Activated T-cell treated with anti-CD3 and anti-CD28 coated beads, Interleukin-2, amount 50 U/mL, for 72 hours (primary cell): ENCODE measurements at places on chromosomes 16 and 17. TPM values are rescaled to one million over a fixed set of nuclear protein-coding genes. Genes with fewer than 3 reads are reported as not detected.

DNA sequence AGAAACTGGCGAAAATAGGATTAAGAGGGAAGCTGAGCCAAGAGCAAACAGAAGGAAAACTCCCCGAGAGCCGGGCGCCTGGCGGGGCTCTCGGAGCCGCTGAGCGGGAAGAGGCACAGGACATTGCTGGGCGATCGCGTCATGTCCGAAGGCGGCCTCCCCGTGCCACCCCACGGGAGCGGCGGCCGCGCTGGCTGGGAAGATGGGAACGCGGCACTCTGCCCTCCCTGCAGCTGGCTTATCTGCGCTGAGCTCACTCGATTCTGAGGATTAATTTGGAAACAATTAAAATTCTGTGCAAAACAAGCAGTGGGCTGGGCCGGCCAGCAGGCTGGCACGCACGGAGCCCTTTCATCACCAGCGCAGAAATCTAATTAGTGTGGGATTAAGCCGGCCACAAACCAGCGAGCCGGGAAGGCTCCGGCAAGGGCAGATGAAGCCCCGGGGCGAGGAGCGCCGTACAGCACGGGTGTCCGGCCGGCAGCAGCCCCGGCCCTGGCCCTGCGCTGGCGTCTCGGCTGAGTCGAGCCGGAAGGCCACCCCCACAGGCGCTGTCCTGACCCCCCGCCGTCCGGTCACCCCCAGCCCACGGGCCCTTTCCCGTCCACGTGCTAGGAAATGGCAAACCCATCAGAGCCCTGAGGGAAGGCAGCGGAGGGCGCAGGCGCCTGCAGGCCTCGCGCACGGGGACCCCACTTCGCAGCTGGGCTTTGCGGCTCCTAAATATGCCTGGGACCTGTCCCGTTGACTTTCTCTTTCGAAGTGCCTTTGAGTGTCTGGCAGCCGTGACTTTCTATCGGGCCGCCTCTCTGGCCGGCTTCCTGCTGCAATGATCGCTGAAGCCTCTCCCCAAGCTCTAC is 37.9 kb downstream of the SOX8 start:
- H3K27me3 ChIP-seq: no peaks in the 10 kb centered on the region
- DNase-seq: no peak
- H3K27ac ChIP-seq: no peak overlapping the region
- H3K4me3 ChIP-seq: no peak overlapping the region
- H3K4me1 ChIP-seq: no peaks in the 10 kb centered on the region

DNA sequence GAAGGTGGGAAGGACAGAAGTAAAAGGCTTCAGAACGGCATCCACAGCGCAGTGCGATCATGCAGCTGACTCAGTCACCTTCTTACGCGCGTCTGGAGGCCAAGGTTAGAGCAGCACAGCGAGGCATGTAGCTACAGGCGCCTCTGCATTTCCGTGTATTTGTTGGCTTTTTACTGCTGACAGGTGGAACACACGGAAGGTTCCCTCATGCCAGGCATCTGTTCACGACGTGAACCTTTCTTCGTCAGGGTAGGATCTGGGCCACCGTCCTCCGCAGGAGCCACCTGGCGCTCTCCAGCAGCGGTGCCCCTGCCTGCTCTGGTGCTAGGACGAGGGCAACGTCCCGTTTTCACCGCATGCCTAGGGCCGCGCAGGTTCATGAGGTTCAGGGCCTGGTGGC is 15.3 kb downstream of the TMEM204 start:
- peaks cover 32% of the 10 kb centered on the region for H3K4me1 ChIP-seq
- H3K27me3 ChIP-seq: no peaks in the 10 kb centered on the region
- no peak overlapping the region for H3K4me3 ChIP-seq
- H3K27ac ChIP-seq: no peak overlapping the region
- peaks cover 1% of the 10 kb centered on the region for H3K36me3 ChIP-seq

GRCh38 chr16:3045758-3046640 is at the start of gene MMP25:
TSS of gene MMP25 (plus strand) at chr16:3046561. CDS start at chr16:3046918, 357 bp downstream.
- DNase-seq: peak; percentile 47
- peak within 1 kb of the TSS; percentile 82 for H3K4me3 ChIP-seq
- peaks cover 46% of the 10 kb centered on the region for H3K27me3 ChIP-seq
- H3K27ac ChIP-seq: no peak within 1 kb of the TSS
- H3K4me1 ChIP-seq: peaks cover 29% of the 10 kb centered on the region

GRCh38 chr17:27756467-27757371 is 43.6 kb downstream of the NOS2 start:
- peaks cover 6% of the 10 kb centered on the region for H3K27me3 ChIP-seq
- DNase-seq: peak; percentile 60
- no peaks in the 10 kb centered on the region for H3K4me1 ChIP-seq

- H3K27ac ChIP-seq: no peak overlapping the region
- H3K36me3 ChIP-seq: no peaks in the 10 kb centered on the region
- no peaks in the 10 kb centered on the region for H3K4me1 ChIP-seq
- H3K27me3 ChIP-seq: peaks cover 37% of the 10 kb centered on the region
These were observed 19.7 kb downstream of the WFDC1 start for GRCh38 chr16:84314373-84314772.

- H3K27ac ChIP-seq: peak overlapping the region; percentile 88
- H3K4me3 ChIP-seq: peak overlapping the region; percentile 96
- DNase-seq: peak; percentile 40
- peaks cover 21% of the 10 kb centered on the region for H3K36me3 ChIP-seq
These were observed 957 bp downstream of the OXLD1 start for GRCh38 chr17:81665205-81666091.

GRCh38 chr17:77832180-77832560 is 126.3 kb upstream of the TNRC6C start:
- no peak for DNase-seq
- peaks cover 8% of the 10 kb centered on the region for H3K27me3 ChIP-seq
- H3K4me3 ChIP-seq: no peak overlapping the region
- H3K27ac ChIP-seq: no peak overlapping the region

DNA sequence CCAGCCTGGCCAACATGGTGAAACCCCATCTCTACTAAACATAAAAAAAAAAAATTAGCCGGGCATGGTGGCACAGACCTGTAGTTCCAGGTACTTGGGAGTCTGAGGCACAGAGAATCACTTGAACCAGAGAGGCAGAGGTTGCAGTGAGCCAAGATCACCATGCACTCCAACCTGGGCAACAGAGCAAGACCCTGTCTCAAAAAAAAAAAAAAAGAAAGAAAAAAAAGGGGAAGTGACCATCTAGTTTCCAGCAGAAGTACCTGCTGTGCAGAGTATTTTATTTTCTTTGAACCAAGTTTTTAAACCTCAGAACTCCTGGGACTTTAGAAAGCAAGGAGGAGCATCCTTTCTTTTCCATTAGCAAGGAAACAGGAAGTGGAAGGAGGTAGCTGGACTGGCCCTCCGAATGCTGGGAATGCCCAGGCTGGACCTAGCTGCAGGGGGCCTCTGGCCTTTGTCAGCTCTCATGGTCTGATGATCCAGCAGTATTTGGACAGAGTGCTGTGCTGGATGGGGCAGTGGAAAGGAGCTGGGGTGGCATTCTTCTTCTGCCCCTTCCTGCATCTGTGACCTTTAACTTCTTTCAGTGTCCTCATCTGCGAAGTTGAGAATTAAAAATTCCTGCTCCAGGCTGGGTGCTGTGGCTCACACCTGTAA is 6.6 kb downstream of the GID4 start:
- H3K27ac ChIP-seq: no peak overlapping the region
- H3K4me1 ChIP-seq: peaks cover 22% of the 10 kb centered on the region
- DNase-seq: no peak
- H3K27me3 ChIP-seq: no peaks in the 10 kb centered on the region
- H3K4me3 ChIP-seq: no peak overlapping the region
- no peaks in the 10 kb centered on the region for H3K36me3 ChIP-seq

- H3K36me3 ChIP-seq: peaks cover 38% of the 10 kb centered on the region
- H3K4me1 ChIP-seq: peaks cover 63% of the 10 kb centered on the region
- peak; percentile 75 for DNase-seq
- H3K27me3 ChIP-seq: no peaks in the 10 kb centered on the region
- peak overlapping the region; percentile 78 for H3K27ac ChIP-seq
These were observed 329 bp downstream of the KPNB1 start for GRCh38 chr17:47649972-47650524.

DNA sequence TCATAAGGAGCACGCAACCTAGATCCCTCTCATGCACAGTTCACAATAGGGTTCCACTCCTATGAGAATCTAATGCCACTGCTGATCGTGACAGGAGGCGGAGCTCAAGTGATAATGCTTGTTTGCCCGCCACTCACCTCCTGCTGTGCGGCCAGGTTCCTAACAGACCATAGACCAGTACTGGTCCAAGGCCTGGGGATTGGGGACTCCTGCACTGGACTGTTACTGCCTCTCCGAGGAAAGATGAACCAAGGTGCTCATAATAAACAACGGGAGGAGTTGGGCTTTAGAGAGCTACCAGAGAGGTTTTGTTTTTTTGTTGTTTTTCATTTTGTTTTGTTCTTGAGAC is 58.2 kb downstream of the TK2 start:
- no peaks in the 10 kb centered on the region for H3K4me1 ChIP-seq
- no peak overlapping the region for H3K27ac ChIP-seq
- H3K27me3 ChIP-seq: no peaks in the 10 kb centered on the region
- no peak for DNase-seq

- no peak overlapping the region for H3K4me3 ChIP-seq
- no peak for DNase-seq
- no peaks in the 10 kb centered on the region for H3K27me3 ChIP-seq
- H3K27ac ChIP-seq: no peak overlapping the region
These were observed 22.1 kb upstream of the C16orf74 start for GRCh38 chr16:85773044-85773443.

DNA sequence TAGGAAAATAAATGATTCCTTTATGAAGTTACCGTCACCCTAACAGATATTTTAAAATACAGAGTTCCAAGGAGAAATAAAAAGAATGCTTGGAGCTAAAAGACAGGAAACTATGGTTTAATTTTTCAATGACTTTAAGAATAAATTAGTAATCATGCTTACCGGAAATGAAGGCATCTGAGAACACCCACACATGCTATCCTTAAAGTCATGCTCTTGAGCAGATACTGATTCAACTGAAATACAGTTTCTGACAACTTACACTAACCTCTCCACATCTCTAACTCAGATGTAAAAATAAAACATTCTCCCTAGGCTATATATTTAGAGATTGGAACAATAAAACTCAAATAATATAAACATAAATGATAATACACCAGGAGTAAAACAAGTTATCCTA is 7.8 kb downstream of the PSMD12 start:
- H3K4me1 ChIP-seq: peaks cover 69% of the 10 kb centered on the region
- DNase-seq: no peak
- peaks cover 11% of the 10 kb centered on the region for H3K36me3 ChIP-seq
- H3K4me3 ChIP-seq: peak overlapping the region; percentile 72
- no peaks in the 10 kb centered on the region for H3K27me3 ChIP-seq
- peak overlapping the region; percentile 96 for H3K27ac ChIP-seq

DNA sequence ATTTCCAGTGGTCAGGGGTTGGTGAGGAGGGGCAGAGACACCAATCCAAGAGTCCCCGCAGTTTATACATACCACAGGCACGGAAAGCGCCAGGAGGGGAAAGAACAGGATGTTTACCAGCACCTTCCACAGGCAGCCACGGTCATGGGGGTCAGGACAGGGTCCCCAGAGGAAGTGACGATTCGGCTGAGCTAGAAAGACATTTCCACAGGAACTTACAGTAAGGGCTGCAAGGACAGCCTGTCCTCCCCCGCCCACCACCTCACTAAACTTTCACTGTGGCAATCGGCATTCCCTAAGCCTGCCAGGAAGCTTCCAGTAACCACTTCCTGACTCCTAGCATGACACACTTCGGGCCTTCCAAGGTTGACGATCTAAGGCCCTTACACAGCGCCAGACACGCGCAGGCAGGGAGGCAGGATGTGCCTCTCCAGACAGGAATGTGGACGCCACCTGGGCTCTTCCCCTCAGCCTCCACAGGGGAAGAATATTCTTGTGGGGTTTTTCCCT is 1.2 kb upstream of the MT2A start:
- no peaks in the 10 kb centered on the region for H3K27me3 ChIP-seq
- H3K4me1 ChIP-seq: peaks cover 59% of the 10 kb centered on the region
- peak overlapping the region; percentile 99 for H3K4me3 ChIP-seq
- peak overlapping the region; percentile 43 for H3K27ac ChIP-seq
- peaks cover 2% of the 10 kb centered on the region for H3K36me3 ChIP-seq

PLEKHH3 gene
- total RNA-seq: 1.9 TPM

SEZ6 gene
- total RNA-seq: not detected

SYCE1L gene
- total RNA-seq: 2.9 TPM

GPR179 gene
- 0.09 TPM for total RNA-seq

NUP88 gene
- 97.4 TPM for total RNA-seq

C16orf92 gene
- total RNA-seq: not detected

IST1 gene
- total RNA-seq: 190 TPM

SBK1 gene
- total RNA-seq: 6.2 TPM

RCVRN gene
- total RNA-seq: not detected

NPIPB9 gene
- 4.1 TPM for total RNA-seq

TPPP3 gene
- not detected for total RNA-seq

AMFR gene
- total RNA-seq: 75.0 TPM

CACNG5 gene
- total RNA-seq: not detected

TERB1 gene
- 0.14 TPM for total RNA-seq

KRTAP2-1 gene
- total RNA-seq: not detected
